ENCODE measurements at places on chromosomes 11 and 22.

DNA sequence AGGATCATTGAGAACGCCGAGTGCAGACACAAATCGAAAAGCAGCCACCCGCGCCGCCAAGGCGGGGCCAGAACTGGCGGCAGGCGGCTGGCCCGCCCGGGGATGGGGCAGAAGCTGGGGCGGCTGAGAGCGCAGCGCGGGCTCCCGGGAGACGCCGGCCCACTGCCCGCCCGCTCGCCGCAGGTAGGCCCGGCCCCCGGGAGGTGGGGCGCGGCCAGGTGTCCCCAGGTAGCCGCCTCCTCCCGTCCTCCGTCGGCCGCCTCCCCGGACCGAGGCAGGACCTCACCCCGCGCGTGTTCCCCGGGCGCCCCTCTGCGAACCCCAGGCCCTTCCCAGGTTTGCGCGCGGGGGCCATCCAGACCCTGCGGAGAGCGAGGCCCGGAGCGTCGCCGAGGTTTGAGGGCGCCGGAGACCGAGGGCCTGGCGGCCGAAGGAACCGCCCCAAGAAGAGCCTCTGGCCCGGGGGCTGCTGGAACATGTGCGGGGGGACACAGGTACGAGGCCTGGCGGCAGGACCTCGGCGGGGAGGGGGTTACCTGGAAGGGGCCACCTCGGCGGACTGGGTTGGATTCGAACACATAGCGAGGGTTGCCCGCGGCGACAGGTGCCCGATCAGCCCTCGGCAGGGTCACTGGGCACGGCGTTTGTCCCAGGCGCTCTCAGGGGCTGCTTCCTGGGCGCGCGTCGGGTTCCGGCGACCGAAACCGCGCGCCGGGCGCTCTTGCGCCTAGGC is at the start of gene PRRG4:
PRRG4 (plus strand) TSS at position 248 of the 733 bp plus-strand sequence. CDS start 603 bp downstream, outside the sequence.
- DNase-seq = no peak

- no peak for DNase-seq
Measured at GRCh38 chr11:69057236-69057635, 8.5 kb downstream of the TPCN2 start.

GRCh38 chr22:44168206-44168605 is 12.5 kb upstream of the PARVG start:
- DNase-seq = no peak

GRCh38 chr22:16956290-16956689 is 51.7 kb downstream of the GAB4 start:
- no peak for DNase-seq
